ENCODE measurements at places on chromosomes 3 and 15.

GRCh38 chr3:196624067-196624790 lies 15.3 kb upstream of the NRROS start:
- H3K4me3 ChIP-seq = no peak overlapping the region
- H3K27me3 ChIP-seq = no peaks in the 10 kb centered on the region
- peak; percentile 33 for DNase-seq
- no peaks in the 10 kb centered on the region for H3K4me1 ChIP-seq
- no peak overlapping the region for H3K27ac ChIP-seq

GRCh38 chr15:31339558-31339895 lies 12.9 kb downstream of the KLF13 start:
- H3K4me3 ChIP-seq = no peak overlapping the region
- H3K27ac ChIP-seq = peak overlapping the region; percentile 79
- no peaks in the 10 kb centered on the region for H3K27me3 ChIP-seq
- peaks cover 98% of the 10 kb centered on the region for H3K4me1 ChIP-seq

DNA sequence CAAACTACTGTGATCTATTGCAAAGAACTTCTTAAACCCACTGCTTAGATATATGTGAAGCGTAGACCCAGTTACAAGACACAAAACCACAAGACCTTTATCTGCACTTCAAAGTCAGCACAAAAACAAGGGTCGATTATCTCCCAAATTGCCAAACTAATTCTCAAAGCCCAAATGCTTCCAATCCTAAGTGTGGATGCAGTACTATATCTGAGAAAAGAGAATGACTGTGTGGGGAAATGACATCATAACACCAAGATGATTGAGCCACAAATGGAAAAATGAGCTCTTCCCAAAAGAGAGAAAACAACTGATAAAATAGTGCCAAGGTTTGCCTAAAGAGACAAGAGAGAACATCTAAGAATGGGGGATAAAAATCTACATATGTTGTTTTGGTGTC lies 86.2 kb downstream of the MEIS2 start:
- H3K4me3 ChIP-seq = no peak overlapping the region
- no peak for DNase-seq
- H3K27ac ChIP-seq = peak overlapping the region; percentile 86
- H3K27me3 ChIP-seq = no peaks in the 10 kb centered on the region
- no peaks in the 10 kb centered on the region for H3K36me3 ChIP-seq

GRCh38 chr3:108511490-108511889 lies 1.1 kb upstream of the MYH15 start:
- DNase-seq = no peak
- no peaks in the 10 kb centered on the region for H3K36me3 ChIP-seq
- H3K4me1 ChIP-seq = no peaks in the 10 kb centered on the region
- H3K4me3 ChIP-seq = no peak overlapping the region
- H3K27me3 ChIP-seq = no peaks in the 10 kb centered on the region

DNA sequence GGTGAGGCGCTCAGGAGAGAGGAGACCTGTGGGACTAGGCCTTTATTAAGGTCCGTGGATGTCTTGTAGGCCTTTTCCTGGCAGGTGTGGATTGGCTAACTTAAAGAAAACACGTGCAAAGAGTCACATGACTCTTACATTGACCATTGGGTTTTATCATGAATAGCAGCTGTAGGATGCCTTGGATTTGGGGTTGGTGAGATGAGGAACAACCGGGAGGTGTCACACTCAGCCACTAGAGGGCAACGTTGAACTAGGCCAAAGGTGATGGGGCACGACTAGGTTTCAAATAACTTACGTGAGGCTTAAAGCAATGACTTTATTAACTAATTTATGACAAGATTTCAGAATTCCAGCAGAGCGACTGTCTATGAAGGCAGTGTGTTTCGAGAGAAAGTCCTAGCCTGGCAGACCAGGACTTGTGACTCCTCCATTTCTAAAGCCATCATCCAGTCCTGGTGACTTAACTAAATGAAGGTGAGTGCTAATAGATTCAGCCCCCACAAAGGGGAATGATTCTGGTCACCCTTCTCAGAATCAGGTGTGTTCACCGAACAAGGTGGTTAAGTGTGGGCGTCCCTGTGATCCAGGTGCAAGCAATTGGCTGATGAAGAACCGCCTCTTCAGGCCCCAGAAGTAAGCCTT lies 345.6 kb downstream of the MCTP2 start:
- no peaks in the 10 kb centered on the region for H3K36me3 ChIP-seq
- no peak for DNase-seq
- H3K4me1 ChIP-seq = no peaks in the 10 kb centered on the region
- H3K27ac ChIP-seq = no peak overlapping the region
- no peaks in the 10 kb centered on the region for H3K27me3 ChIP-seq

GRCh38 chr15:90055182-90055581 lies 47.1 kb downstream of the IDH2 start:
- H3K27ac ChIP-seq = no peak overlapping the region
- H3K4me3 ChIP-seq = no peak overlapping the region
- no peaks in the 10 kb centered on the region for H3K27me3 ChIP-seq
- no peaks in the 10 kb centered on the region for H3K4me1 ChIP-seq
- no peak for DNase-seq

- no peak overlapping the region for H3K27ac ChIP-seq
- no peak for DNase-seq
- no peaks in the 10 kb centered on the region for H3K27me3 ChIP-seq
- no peaks in the 10 kb centered on the region for H3K36me3 ChIP-seq
- peak overlapping the region; percentile 33 for H3K4me3 ChIP-seq
Observed at GRCh38 chr3:143848704-143849103, 436 bp upstream of the SLC9A9 start.

- no peaks in the 10 kb centered on the region for H3K4me1 ChIP-seq
- DNase-seq = no peak
- H3K27ac ChIP-seq = no peak overlapping the region
Observed at GRCh38 chr3:88469216-88469615, 319.5 kb downstream of the C3orf38 start.

GRCh38 chr3:1191026-1191425 lies 98.2 kb downstream of the CNTN6 start:
- no peak overlapping the region for H3K4me3 ChIP-seq
- no peak overlapping the region for H3K27ac ChIP-seq
- H3K36me3 ChIP-seq = no peaks in the 10 kb centered on the region

DNA sequence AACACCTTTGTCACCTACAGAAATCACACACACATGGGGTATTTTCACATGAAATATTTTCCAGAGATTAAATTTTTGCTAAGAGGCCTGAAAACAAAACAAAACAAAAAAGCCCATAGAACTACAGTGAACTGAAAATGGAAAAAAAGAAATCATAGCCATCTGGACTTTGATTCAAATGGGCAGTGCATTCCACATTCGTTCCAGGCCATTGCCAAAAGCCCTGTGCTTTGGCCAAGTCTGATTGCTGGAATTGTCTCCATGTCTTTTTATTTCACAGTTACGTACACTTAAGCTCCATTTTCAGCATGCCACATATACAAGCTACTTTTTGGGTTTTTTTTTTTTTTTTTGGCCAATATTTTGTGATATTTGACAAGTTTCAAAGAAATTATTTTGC lies 47.1 kb downstream of the TFG start:
- H3K4me1 ChIP-seq = peaks cover 30% of the 10 kb centered on the region
- H3K36me3 ChIP-seq = no peaks in the 10 kb centered on the region
- H3K27me3 ChIP-seq = no peaks in the 10 kb centered on the region
- H3K27ac ChIP-seq = no peak overlapping the region
- DNase-seq = no peak
- no peak overlapping the region for H3K4me3 ChIP-seq

DNA sequence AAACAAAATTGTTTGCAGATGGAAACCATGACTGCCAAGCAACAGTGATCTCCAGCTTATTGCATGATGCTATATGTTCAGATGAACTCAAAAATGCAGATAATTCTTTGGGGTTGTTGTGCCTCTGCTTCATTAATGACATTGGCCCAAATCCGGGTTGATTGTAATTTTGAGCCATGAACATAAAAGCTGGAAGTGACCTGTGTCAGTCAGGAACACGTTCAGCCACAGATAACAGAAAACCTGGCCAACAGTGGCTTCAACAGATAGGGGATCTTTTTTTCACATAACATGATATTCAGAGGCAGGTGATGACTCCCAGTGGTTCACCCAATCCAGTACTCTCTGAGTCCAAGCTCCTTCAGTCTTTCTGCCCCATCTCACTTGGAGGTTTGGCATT lies 76.9 kb upstream of the EIF1B start:
- no peak overlapping the region for H3K27ac ChIP-seq
- H3K27me3 ChIP-seq = no peaks in the 10 kb centered on the region
- H3K4me1 ChIP-seq = no peaks in the 10 kb centered on the region
- DNase-seq = no peak

- no peaks in the 10 kb centered on the region for H3K4me1 ChIP-seq
- DNase-seq = no peak
- no peaks in the 10 kb centered on the region for H3K36me3 ChIP-seq
- no peaks in the 10 kb centered on the region for H3K27me3 ChIP-seq
- no peak overlapping the region for H3K27ac ChIP-seq
Observed at GRCh38 chr3:28637742-28638141, 289.1 kb upstream of the AZI2 start.

DNA sequence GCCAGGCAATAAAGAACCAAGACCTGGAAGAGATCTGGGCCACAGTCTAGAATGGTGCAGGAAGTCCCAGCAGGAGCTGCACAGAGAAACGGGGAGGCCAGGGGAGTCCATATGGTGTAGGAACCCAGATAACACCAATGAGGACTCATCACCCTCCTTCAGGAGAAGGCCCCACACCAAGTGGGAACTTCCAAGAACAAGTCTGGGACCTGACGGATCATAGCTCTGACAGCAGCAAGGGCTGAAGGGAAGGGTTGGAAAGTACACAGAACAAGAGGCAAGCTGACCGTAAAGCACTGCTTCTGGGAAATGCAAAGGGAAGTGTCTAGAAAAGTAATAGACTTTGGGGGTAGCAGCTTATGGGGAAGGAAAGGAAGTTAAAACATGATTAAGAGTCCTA lies 34.5 kb downstream of the ANO10 start:
- peaks cover 22% of the 10 kb centered on the region for H3K4me1 ChIP-seq
- no peak overlapping the region for H3K4me3 ChIP-seq
- H3K27ac ChIP-seq = no peak overlapping the region
- peaks cover 13% of the 10 kb centered on the region for H3K36me3 ChIP-seq

Measured in heart right ventricle (tissue), 16 donors.